Right lung (tissue), 10 donors: ENCODE measurements at places on chromosomes 13 and 19. TPM values are rescaled to one million over a fixed set of nuclear protein-coding genes. Genes with fewer than 3 reads are reported as not detected.
A peak's percentile ranks its signal among the peaks of the same experiment; 100 is the strongest.

Gene MAMSTR
- polyA plus RNA-seq = 5.2 TPM

Gene IGFL2
- polyA plus RNA-seq = 1.3 TPM

Gene GJA3
- 0.04 TPM for polyA plus RNA-seq

Gene COMP
- 0.60 TPM for polyA plus RNA-seq

Gene PROSER3
- 21.4 TPM for polyA plus RNA-seq

Gene LRG1
- 1.1 TPM for polyA plus RNA-seq

Gene ZNF653
- 8.5 TPM for polyA plus RNA-seq

Gene ATP4B
- polyA plus RNA-seq = 0.55 TPM

Gene KRTDAP
- polyA plus RNA-seq = 0.69 TPM

Gene KLK10
- 1.2 TPM for polyA plus RNA-seq

GRCh38 chr19:45355402-45355801 lies 14.9 kb downstream of the KLC3 start:
- DNase-seq = no peak

GRCh38 chr13:36211567-36211966 lies 2.8 kb downstream of the SOHLH2 start:
- no peak for DNase-seq

GRCh38 chr13:69955271-69955670 lies 152.4 kb upstream of the ATXN8OS start:
- no peak for DNase-seq

DNA sequence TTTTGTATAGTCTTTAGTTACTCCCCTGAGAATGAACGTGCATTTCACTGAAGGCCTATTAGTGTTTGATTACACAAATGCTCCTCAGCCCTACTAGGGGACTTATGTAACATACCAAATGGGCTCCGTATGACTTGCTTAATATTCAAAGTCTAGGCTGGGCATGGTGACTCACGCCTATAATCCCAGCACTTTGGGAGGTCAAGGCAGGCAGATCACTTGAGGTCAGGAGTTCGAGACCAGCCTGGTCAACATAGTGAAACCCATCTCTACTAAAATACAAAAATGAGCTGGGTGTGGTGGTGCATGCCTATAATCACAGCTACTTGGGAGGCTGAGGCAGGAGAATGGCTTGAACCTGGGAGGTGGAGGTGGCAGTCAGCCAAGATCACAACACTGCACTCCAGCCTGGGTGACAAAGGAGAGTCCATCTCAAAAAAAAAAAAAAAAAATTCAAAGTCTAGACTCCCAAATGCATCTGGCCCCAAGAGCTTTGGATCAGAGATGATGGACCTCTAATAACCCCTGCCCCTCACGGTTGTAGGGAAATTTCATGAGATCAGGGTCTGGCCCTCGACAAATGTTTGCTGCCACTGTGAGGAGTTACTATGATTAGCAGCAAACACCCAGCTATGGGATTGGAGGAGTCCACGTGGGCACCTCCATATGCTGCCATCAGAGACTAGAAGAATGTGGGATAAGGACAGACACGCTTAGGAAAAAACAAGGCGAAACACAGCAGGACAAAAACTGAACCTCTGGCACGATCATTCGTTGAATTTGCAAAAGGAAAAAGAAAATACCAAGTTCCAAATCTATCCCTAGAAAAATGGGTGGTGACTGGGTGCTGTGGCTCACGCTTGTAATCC lies 4.6 kb downstream of the FBXO17 start:
- no peak for DNase-seq

DNA sequence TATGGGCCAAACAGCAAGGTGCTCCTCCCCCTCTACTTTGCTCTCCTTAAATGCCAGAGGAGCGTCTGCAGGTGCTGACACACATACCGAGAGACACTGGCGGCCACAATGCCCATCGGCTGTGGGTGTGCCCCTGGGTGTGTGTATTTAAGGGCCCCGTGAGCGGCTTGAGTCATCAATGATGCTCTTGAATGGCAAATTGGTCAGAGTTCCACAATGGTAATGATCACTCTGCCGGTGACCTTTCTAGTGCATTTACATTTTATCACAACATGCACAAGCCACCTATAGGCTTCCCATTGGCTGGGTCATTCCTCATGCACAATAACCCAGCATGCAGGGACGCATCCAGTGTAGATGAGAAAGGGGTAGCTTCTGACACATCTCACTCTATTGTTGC lies 124.8 kb downstream of the ZNF536 start:
- no peak for DNase-seq

GRCh38 chr19:44748426-44749254 lies at the start of gene BCL3:
TSS of gene BCL3 (plus strand) at chr19:44748708. CDS start at chr19:44748791, 83 bp downstream.
- DNase-seq = no peak

- no peak for DNase-seq
These were observed 12.9 kb upstream of the GARIN5A start for GRCh38 chr19:50489461-50490011.

DNA sequence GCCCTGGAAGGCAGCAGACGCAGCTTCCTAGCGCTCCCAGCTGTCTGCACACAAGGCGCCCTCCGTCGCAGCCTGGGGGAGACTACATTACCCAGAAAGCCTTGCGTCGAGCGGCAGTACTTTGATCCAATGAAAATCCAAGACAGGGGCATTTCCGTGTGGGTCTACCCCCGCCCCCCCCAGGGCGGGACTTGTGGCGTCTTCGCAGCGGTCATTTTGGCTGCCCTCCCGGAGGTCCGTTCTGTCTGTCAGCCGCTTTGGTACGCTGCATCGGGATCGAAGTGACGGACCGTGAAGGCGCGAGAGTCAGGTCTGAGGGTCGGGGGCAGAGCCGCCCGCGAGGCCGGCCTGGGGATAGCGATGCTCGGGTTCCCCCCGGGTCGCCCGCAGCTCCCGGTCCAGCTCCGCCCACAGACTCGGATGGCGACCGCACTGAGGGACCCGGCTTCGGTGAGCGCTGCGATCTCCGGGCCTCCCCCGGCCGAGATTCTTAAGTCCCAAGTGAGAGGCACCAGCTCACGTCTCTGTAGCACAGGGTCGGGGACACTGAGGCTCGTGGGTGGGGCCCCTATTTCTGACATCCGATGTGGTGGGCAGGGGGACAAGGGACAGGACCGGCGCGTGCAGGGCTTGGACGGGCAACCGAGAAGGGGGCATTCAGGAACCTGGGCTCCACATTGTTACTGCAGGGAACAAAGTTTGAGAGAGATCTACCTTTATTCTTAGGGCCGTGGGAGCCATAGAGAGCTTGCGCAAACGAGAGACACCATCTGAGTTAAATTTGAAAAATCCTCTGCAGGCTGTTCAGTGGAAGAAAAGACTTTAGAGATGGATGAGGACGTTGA lies at the start of gene ZNF211:
Gene ZNF211 (plus strand): TSS at position 182 of the 845 bp plus-strand sequence. CDS start 179 bp downstream, at position 361.
- DNase-seq = peak; percentile 96

DNA sequence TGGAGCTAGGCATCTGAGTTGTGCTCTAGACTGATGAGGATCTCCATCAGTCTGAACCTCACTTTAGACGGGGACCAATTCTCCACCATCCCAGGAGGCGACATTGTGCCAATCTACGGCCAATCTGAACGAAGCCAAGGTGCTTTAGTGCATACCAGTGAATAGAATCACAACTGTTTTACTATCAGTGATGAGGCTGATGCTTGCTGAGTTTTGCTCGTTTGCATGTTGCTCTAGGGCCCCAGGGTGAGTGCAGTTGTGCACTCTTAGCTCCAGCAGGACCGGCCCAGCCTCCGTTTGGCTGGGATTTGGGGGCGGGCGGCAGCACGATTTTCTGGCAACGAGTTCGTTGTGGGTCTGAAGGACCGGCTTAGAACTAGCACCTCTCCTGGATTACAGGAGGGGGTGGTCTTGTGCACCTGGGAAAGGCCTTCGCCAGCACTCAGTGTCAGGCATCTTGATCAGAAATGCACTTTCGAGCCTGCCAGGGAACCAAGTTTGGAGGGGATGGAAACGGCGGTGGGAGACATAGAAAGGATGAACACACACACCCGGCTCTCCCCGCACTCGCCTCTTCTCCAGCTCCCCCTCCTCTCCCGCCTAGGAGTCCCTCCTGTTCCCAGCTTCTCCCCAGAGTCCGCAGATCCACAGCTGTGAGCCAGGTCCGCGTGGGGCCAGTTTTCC lies 4.4 kb downstream of the GSX1 start:
- DNase-seq = no peak

GRCh38 chr19:5170329-5170745 lies 170.3 kb downstream of the PTPRS start:
- no peak for DNase-seq

GRCh38 chr19:15010501-15011300 lies 31.0 kb upstream of the SLC1A6 start:
- no peak for DNase-seq

DNA sequence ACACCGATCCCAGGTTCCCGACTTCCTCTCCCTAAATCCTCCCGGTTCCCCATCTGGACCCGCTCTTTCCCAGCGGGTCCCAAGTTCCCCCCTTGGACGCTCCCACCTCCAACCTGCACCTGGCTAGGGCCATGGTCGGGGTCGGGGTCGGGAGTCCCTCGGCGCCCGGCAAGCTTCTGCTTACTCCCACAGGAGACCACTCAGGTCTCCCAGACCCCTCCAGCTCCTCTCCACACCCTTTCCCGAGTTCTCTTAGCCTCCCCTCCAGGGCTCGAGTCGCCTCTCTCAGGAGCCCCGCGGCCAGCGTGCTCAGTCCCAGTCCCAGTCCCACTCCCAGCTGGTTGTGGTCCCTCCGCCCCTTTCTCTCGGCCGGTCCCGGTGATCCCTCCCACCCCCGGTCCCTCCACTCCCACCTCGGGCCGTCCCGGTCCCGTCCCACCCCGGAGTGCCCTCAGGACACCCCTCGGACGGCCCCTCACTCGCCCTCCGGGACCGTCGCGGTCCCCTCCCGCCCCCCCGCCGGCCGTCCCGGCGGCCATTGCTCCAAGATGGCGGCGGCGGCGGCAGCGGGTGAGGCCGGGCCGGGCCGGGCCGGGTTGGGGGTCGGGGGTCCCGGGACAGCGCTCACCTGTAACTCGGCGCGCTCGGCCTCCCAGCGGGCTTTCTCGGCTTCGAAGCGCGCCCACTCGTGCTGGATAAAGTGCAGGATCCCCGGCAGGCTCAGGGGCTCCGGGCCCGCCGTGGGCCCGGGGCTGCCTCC lies at the start of gene FKRP:
Gene FKRP (plus strand): TSS at position 537 of the 760 bp plus-strand sequence. CDS start 9,394 bp downstream, outside the sequence.
- no peak for DNase-seq

DNA sequence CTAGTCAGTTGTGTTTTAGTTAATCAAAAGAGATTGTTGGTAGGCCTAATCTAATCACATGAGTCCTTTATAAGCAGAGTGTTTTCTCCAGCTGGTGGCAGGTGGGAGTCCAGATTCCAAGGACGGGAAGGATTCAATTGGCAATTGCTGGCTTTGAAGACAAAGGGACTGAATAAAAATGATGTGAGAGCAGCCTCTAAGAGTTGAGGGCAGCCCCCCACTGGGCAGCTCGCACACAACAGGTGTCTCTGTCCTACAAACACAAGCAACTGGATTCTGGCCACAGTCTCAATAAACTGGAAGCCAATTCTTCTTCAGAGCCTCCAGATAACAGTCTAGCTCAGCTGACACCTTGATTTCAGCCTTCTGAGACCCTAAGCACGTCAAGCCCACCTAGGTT lies 915.2 kb downstream of the PCDH9 start:
- DNase-seq = no peak

DNA sequence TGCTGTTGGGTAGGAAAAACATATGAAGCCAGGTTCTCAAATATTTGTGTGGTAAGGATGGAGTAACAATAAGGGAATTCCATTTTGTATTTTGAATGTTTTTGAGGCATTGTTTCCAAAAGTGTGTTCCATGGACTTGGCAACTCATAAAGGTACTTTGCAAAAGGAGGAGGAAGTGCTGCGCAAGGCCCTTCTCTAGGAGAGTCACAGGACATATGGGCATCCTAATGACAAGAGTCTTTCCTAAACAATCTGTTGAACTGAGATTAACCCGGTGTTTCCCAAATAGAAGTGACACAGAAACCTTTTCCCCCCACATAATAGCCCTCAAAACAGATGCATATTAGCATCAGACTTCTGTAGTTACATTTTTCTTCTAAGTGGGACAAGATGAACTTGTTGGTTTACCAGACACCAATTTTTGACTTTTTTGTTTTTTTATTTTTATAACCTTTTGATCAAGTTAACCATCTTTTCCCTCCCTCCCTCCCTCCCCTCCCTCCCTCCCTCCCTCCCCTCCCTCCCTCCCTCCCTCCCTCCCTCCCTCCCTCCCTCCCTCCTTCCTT lies 209.3 kb downstream of the PCCA start:
- no peak for DNase-seq

DNA sequence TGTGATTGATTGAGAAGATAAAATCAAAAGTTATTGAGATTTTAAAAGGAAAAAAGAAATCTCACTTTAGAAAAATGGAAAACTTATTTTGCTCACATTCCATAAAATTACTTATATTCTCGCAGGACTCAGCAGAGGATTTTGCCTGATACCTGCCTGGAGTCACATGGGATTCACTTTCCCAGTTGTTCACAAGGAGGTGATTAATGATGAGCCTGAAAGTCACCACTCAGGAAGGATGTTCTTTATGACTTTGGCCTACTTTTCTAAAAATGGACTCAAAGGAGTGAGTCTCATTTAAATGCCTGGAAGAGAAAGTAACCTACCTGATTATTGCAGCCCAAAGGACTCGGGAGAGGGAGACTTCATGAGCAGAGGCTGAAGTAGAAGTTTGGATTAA lies 34.5 kb upstream of the FAM216B start:
- no peak for DNase-seq

GRCh38 chr13:98386637-98387036 lies 190.3 kb downstream of the STK24 start:
- DNase-seq = no peak

GRCh38 chr13:37385956-37386670 lies 212.5 kb downstream of the POSTN start:
- no peak for DNase-seq

DNA sequence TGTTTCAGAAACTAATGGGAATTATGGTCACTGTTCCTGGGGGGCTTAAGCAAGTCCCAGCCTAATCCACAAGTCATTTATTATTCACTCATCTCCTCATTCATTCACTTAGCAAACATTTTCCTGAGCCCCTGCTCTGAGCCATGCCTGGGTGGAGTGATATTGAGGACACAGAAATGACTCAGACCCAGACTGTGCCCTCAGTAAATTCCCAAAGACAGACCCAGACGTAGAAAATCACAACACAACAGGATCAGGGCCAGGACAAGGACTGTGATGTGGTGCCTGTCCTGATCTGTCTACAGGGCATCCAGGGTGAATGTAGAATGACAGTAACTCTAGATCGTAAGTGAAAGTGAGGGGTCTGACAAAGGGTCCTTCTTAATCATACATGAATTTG lies 7.0 kb upstream of the SPACA6 start:
- DNase-seq = no peak

DNA sequence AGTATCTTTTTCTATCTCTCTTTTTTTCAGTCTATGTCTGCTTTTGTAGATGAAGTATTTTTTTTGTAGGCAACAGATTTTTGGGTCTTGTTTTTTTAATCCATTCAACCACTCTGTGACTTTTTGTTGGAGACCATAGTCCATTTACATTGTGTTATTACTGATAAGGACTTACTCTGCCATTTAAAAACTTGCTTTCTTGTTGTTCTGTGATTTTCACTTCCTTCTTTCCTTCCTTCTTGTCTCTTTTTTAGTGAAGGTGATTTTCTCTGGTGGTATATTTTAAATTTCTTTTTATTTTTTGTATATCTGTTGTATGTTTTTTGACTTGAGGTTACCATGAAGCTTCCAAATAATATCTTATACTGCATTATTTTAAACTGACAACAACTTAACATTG lies 79.5 kb downstream of the COG6 start:
- no peak for DNase-seq
